ENCODE measurements at places on chromosomes 16 and 17.

DNA sequence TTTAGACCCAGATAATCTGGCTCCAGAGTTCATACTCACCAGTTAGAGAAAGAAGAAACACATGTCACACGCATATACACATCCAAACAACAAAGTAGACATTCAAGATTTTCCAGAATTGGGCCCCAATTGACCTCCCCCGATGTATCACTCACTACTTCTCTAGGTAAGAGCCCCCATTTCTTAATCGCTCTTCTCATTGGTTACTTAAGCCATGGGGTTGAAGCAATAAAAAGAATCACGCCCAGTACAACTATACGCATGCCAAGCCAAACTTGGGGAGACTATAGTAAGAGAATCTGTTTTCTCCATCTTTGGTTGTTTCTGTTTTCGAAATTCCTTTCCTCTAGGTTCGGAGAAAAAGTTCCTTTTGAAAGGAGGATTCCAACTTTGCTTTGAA lies 565 bp downstream of the DDX52 start:
- DNase-seq: peak; percentile 7

- DNase-seq: no peak
These were observed 243.5 kb downstream of the XYLT1 start for GRCh38 chr16:17227278-17227677.

DNA sequence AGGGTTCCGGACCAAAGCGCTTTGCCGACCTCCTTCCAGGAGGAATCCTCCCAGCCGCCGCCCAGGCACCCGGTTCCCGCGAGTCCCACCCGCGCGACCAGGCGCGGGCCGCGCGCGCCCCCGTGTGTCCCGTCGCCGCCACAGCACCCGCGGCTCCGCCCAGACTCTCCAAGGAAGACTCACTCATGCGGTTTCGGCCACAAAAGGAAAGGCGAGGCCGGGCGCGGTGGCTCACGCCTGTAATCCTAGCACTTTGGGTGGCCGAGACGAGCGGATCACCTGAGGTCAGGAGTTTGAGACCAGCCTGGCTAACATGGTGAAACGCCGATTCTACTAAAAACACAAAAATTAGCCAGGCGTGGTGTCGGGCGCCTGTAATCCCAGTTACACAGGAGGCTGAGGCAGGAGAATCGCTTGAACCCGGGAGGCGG lies 3.5 kb upstream of the PKMYT1 start:
- peak; percentile 55 for DNase-seq

GRCh38 chr17:83137523-83137922 lies 58.1 kb downstream of the METRNL start:
- DNase-seq: no peak

GRCh38 chr16:49465661-49466528 lies 92.3 kb downstream of the C16orf78 start:
- DNase-seq: no peak

DNA sequence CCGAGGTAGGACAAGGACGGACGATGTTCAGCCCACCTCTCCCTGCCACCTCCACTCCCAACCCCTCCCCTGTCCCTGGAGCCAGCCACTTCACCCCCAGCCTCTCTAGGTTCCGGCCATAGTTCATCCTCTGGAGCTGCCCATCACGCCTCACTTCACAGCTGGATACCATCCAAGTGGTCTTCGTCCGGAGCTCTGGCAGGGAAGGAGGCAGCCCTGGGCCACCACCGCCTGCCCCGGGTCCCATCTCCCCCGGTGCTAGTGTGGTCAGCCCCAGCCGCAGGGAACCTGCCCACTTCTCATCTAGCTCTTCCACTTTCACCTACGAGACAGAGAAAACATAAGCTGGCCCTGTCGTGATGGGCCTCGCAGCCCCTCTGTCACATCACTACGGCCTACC lies 6.3 kb upstream of the GPS2 start:
- DNase-seq: no peak

DNA sequence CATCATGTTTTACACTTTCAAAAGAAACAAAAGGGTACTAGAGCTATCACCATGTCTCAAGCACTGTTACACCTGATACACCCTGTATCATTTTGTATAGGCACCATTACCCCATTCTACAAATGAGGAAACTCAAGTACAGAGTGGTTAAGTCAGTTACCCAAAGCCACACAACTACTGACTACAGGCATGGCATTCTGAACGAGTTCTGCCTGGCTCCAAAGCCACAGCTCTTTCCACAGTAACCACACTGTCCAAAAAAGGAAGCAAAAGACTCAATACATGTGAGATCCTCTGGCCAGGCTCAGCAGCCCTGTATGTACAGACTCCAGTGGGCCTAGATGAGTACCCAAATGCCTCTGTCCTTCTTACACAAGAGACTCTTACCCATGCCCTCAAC lies 4.7 kb downstream of the DYNC1LI2 start:
- DNase-seq: no peak

GRCh38 chr17:32590974-32591373 lies 104.2 kb downstream of the CDK5R1 start:
- DNase-seq: no peak

DNA sequence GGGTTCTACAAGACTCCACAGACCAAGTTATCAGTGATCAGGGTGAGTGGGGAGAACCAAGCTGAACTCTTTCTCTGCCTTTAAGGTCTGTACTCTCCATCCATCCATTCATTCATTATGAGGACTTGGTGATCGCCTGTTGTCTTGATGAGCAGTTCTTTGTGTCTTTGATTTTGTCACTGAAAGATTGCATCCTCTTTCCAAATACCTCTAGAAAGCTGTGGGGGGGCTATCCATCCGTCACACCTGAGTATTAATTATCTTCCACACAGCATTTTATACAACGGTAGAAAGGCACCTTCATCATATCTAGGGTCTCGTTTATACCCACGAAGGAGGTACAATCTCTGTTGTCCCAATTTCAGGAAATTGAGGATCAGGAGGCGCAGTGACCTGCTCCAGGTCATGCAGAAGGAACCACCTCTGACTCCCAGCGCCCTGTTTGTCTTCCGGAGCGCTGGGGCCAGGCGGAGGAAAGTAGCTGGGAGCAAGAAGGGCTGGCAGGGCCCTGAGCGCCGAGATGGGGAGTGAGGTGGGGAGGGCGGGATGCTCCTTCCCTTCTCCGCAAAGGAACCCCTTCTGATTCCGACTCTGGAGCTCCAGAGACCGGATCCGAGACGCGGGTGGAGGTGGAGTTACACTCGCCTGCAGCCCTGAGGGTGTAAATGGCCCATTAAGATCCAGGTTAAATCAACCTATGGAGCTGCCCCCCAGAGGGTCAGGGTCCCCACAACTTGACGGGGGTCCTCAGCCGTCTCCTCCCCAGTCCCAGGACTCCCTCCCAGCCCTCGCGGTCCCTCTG lies 605 bp upstream of the ABAT start:
- DNase-seq: no peak

DNA sequence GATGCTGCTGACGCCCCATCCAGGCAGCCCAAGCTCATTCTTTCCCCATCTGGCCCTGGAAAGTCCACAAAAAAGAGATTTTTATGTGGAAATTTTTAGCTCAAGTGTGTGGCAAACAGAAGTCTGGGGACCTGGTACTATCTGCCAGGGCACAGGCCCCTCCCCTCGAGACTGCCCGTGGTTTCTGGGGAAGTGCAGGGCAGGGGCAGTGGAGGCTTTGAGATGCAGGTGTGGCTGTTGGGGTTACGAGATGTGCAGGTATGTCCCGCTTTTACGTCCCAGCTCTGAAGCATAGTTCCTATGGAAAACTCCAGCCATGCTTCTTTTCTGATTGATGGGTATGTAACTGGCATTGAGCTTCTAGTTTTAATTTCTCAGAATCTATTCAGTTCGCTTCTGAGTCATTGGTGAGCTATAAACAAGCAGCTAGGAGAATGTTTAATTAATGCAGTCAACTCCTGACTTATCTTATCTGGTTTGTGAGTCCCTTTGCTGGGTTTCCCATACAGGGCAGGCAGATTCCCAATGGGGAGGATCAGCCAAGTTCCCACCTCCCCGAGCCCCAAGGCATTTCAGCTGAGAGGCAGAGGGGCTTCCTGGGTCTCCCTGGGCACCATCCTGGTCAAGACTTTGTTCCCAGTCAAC lies 16.2 kb downstream of the TBX4 start:
- no peak for DNase-seq

- DNase-seq: no peak
These were observed 70.4 kb downstream of the ZDHHC7 start for GRCh38 chr16:84940670-84941551.

- DNase-seq: no peak
These were observed 10.9 kb upstream of the HEXD start for GRCh38 chr17:82407255-82407654.

- no peak for DNase-seq
These were observed 38.3 kb downstream of the TBX4 start for GRCh38 chr17:61490540-61490975.

- no peak for DNase-seq
These were observed 49.1 kb downstream of the RAI1 start for GRCh38 chr17:17730250-17730935.

- DNase-seq: no peak
These were observed 6.5 kb upstream of the PNPO start for GRCh38 chr17:47934856-47935255.

- DNase-seq: no peak
These were observed 25.1 kb upstream of the SUPT4H1 start for GRCh38 chr17:58377093-58377601.

DNA sequence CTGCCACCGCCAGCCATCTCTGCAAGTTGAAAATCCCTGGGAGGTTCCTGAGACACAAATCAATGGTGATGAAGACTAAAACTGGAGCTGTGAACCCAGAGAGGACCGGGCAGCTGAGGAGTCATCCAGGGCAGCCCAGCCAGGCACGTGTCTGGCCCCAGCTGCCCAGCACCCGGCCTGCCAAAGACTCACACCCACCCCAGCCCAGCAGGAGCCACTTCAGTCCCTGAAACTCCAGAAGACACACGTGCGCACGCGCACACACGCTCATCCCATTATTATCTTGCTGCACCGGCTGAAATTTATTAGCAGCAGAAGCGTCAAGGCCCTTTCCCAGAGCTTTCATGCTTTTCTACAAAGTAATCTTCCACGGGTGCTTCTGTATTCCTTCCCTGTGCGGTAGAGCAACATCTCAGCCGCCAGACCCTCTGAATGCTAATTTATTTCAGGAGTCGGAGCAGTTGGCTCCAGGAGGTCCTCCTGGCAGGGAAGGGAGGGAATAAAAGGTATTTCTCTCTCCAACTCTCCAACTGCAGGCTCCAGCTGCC lies 59.8 kb upstream of the RBFOX3 start:
- DNase-seq: no peak

GRCh38 chr16:24986512-24987303 lies 28.5 kb downstream of the ARHGAP17 start:
- DNase-seq: no peak

GRCh38 chr17:76083536-76084182 lies 4.7 kb downstream of the ZACN start:
- no peak for DNase-seq

DNA sequence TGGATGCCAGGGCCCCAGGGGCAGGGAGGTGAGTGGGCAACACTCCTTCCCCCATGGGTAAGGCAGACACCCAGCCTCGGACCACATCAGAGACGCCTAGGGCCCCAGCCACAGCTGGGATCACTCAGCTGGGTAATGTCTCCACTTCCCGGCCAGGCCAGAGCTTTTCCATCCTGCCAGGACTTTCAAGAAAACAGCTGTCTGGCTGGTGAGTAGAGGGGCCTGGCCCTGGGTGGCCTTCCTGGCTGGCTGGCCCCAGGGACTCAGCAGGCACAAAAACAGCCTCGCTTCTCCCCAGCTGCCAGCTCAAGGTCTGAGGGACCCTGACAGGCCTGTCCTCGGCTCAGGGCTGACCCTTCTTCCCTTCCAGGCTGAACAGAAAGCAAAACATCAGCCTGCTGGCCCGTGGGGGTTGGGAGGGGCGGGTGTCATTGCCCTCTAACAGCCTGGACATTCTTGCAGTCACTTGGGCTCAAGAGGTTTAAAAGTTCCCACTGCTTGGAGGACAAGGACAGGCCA lies 45.3 kb upstream of the JPH3 start:
- no peak for DNase-seq

DNA sequence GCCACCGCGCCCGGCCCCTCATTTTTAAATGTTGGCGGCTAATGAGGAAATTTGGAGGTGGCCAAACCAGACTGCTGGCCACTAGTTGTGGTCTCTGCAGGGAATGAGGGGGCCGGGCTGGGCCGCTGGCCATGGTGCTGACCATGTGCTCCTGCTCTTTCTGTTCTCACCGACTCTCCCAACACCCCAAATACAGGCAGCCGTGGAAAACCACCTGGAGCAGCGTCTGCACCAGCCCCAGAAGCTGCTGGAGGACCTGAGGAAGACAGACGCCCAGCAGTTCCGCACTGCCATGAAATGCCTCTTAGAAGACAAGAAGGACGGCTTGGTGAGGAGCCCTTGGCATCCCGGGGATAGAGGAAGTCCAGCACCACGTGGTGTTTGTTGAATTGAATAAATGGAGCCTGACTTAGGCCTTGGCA lies 21.3 kb downstream of the OTOA start:
- no peak for DNase-seq

DNA sequence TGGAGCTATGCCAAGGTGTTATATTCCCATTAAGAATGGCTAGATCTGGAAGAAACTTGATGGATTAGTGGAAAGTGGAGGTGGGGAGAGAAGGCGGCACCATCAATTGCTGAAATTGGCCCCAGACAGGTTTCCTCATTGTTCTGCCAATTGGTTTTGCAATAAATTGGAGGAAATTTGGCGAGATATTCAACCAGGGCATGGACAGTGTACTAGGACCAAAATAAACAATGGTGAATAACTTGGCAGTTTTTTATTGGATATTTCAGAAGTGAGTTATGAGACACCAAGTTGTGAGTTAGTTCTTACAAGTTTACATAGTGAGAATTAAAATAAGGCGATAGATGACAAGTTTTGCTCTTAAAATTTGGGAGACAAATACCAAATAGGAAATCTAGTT lies 41.1 kb upstream of the SOX9 start:
- no peak for DNase-seq

GRCh38 chr17:3982541-3983017 lies 18.3 kb upstream of the ATP2A3 start:
- no peak for DNase-seq

GRCh38 chr17:1498233-1498632 lies 5.7 kb upstream of the MYO1C start:
- no peak for DNase-seq

- DNase-seq: no peak
These were observed 6.2 kb downstream of the LLGL2 start for GRCh38 chr17:75531721-75532072.

- DNase-seq: no peak
These were observed 19.9 kb upstream of the PLLP start for GRCh38 chr16:57304169-57305061.

GRCh38 chr16:11165349-11165748 lies 90.7 kb downstream of the SOCS1 start:
- no peak for DNase-seq

All from CD4-positive, alpha-beta memory T cell (primary cell).